Stimulated activated memory B cell treated with anti-CD40 and anti-IgM and Interleukin-4, amounts not matched to agents 10 μg/mL and 1 μg/mL and 100 μg/mL, for 72 hours (primary cell): ENCODE measurements at places on chromosomes 3 and 15.

GRCh38 chr15:75178171-75178937 lies 23.3 kb upstream of the C15orf39 start:
- ATAC-seq = peak; percentile 34

DNA sequence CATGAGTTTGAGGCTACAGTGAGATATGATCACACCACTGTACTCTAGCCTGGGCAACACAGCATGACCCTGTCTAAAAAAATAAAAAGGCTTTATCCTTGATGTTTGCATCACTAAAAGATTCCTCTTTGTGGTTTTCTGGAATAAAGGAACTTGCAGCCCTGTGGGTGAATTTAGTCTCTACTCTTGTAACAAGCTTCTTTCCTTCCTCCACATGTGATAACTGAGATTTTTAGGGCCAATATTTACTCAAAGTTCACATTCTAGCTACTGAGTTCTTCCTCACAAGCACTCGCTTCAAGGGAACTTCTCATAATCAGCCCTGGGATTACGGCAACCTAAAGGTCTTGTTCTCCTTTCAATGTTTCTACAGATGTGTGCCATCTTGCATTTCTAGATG lies 24.6 kb downstream of the COMMD2 start:
- ATAC-seq = no peak

DNA sequence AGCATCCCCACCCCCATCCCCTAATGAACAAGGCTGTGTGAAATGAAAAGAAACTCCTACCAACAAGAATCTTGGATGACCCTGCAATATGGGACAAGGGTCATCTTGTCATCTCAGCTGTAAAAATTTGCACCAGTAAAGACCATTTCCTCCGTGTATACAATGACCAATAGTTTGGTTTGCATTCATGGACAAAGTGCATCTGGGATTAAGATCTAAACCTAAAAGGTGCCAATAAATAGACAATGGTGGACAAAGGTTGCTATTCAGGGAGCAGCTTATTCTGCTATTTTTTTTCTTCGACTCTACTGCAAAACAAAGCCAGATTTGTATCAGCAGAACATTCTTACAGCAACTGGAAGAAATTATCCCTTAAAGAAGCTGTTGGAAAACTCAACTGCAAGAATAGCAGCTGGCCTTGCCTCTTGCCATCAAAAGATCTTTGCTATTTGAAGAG lies 8.0 kb downstream of the MGLL start:
- ATAC-seq = no peak

GRCh38 chr3:64888840-64889392 lies 201.1 kb upstream of the ADAMTS9 start:
- no peak for ATAC-seq
